ENCODE measurements at places on chromosomes 1 and 21.

DNA sequence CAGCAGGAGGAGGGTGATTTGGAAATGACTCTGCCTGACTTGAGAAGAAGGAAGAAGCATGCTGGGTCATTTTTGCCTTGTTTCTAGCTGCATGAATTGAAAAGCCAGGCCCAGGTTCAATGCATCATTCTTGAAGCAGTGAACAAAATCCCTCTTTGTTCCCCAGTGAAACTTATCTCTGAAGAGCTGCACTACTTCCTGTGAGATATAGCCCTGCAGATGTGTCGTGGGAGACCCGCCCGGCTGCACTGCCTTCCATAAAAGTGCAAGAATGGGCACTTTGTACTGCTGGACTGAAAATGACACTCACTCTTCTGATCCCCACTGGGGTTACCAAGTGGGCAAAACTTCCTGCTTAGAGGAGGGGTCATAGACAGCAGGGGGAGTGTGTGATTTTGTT is 249.2 kb upstream of the NFIA start:
- no peak for DNase-seq

DNA sequence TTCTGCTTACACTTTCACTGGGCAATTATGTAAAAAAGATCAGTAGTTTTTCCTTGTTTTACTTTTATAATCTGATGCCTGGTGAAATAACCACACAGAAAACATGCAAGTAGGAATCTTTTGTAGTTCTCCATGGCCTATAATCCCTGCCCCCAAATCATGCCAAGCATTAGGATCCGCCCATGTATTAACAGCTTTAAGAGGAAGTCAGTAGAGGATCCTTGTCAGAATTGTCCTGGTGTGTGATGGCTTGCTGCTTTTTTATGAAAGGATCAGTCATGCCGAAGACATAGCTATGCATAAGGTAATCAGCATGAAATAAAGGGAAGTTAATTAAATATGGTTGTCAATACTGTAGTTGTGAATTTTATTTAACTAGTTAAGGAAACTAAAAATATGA is 20.0 kb downstream of the ADGRL2 start:
- no peak for DNase-seq

DNA sequence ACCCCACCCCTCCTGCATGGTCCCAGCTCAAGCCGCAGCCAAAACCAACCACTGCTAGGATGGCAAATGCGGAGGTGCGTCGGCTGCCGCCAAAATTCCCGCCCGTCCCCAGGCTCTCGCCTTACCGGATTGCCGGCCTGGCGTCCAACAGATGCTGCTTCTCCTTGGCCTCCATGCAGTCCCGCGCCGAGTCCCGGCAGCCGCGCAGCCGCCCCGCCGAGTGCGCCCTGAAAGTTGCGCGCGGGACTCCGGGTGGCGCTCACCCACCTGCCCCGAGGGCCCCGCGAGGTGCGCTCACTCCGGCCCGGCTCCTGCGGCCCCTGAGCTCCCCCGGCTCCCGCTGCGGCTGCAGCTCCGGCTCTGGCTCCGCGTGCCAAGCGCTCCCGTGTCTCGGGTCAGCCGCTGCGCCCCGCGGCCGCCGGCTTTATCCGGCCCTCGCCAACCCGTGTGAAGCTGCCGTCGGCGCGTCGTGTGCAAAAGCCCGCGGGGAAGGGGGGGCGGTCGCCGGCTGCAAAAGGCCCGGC is at the start of gene SLC30A2:
TSS of gene SLC30A2 (minus strand) at position 397 of the 524 bp plus-strand sequence. CDS start at position 175, 222 bp downstream.
- no peak for DNase-seq

- DNase-seq, result no peak
These were observed at the start of gene PDPN for GRCh38 chr1:13583595-13583965. Gene PDPN, plus strand, starts transcription at chr1:13583832. Its CDS starts 202 bp downstream, at chr1:13584034.

- peak; percentile 96 for DNase-seq
These were observed at the start of gene CFAP410 for GRCh38 chr21:44338971-44339910. Gene CFAP410, minus strand, starts transcription at chr21:44339390. Its CDS starts 196 bp downstream, at chr21:44339194.

- no peak for DNase-seq
These were observed 1.9 kb upstream of the PRMT2 start for GRCh38 chr21:46633566-46633965.
